Tracheal epithelial cell (primary cell): ENCODE measurements at places on chromosomes 12 and 14. TPM values are rescaled to one million over a fixed set of nuclear protein-coding genes. Genes with fewer than 3 reads are reported as not detected.

Gene LMNTD1
- not detected in 2 replicates for total RNA-seq

Gene SLC5A8
- not detected in 2 replicates for total RNA-seq

Gene SAMD15
- 0.21 and 0.72 TPM in 2 replicates for total RNA-seq

Gene AICDA
- total RNA-seq = 0.48 TPM in 1 of 2 replicates, not detected in the other

Gene IFI27
- 30.7 and 39.5 TPM in 2 replicates for total RNA-seq

Gene CRIP2
- 34.3 and 64.8 TPM in 2 replicates for total RNA-seq

Gene MUCL1
- total RNA-seq = not detected in 2 replicates

Gene MANSC4
- not detected in 2 replicates for total RNA-seq

Gene SIX1
- 4.1 and 10.0 TPM in 2 replicates for total RNA-seq

Gene YBX3
- total RNA-seq = 136 and 147 TPM in 2 replicates

Gene RNF212B
- not detected in 2 replicates for total RNA-seq

Gene MDGA2
- not detected in 2 replicates for total RNA-seq

Gene TGFB3
- total RNA-seq = 0.48 and 1.1 TPM in 2 replicates

Gene GLIPR1L2
- 0.48 and 0.85 TPM in 2 replicates for total RNA-seq

Gene PLEKHG7
- 0.24 TPM in 1 of 2 replicates, not detected in the other for total RNA-seq

Gene MBD6
- total RNA-seq = 4.5 and 6.0 TPM in 2 replicates
